ENCODE measurements at places on chromosomes 6 and 20.

DNA sequence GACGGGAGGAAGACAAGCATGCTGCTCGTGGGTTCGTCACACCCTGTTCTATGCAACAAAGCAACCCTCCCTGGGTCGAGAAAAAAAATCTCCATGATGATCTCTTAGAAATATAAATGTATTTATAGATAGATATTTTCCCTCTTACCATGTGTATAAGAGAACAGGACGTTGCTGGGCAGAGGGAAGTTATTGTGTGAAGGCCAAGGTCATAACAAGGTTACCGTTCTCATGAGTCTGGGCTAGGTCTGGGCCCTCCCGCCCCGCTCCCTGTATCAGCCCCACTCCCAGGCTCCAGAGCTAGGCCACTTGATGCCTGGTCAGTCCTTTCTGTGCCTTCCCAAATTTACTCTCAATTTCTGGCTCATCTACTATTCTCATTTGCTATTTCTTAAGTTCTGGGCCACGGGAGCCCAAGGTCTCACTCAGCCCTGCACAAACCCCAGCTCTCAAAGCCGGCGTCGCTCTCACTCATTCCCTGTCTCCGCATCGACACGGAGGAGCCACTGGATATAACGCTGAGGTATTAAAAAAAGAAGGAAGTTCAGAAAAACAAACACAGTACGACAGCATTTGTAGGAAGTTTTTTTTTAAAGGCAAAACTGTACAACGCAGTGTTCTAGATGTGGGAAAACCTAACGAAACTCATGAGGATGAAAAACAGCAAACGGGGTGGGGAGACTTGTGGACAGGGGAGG, 96.8 kb downstream of the PSMG4 start:
- no peak for DNase-seq

DNA sequence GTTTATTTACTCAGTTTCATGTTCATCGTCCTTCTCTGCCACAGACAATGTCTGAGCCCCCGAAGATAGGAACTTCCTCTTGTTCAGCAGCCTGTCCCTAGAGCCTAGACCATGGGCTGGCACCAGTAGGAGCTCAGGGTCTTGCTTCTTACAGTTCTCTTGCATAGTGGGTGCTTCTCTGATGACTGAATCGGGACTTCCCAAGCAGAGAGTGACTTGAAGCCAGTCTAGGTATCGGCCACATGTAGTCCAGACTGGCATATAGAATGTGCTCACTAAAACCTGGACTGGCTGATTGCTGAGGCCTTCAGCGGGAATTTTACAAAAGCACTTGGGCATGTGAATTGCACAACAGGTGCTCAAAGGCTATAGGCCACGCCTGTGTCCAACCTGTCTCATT, 52.0 kb downstream of the PRDM1 start:
- no peak for DNase-seq

GRCh38 chr6:111679126-111679858, 73.6 kb upstream of the TRAF3IP2 start:
- no peak for DNase-seq

GRCh38 chr6:139547122-139547776, 172.8 kb upstream of the CITED2 start:
- no peak for DNase-seq

- no peak for DNase-seq
Measured at GRCh38 chr20:16001286-16001685, 572.0 kb downstream of the KIF16B start.

DNA sequence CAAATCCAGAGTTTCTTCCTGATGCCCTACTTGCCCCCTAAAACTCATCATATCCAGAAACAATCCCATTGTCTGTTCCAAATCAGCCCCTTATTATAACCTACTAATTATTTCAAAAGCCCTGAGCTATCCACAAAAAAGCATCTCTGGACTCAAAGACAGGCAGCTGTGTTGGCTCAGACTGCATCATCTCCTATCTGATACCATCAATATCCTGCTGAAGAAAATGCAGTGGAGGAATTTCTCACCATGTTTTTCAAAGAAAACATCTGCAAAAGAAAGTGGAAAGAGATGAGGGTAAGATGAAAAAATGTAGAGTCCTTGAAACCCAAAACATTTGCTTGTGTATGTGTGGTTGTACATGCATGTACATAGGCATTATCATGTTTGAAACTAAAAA, 153.0 kb upstream of the DEFB112 start:
- DNase-seq: no peak

DNA sequence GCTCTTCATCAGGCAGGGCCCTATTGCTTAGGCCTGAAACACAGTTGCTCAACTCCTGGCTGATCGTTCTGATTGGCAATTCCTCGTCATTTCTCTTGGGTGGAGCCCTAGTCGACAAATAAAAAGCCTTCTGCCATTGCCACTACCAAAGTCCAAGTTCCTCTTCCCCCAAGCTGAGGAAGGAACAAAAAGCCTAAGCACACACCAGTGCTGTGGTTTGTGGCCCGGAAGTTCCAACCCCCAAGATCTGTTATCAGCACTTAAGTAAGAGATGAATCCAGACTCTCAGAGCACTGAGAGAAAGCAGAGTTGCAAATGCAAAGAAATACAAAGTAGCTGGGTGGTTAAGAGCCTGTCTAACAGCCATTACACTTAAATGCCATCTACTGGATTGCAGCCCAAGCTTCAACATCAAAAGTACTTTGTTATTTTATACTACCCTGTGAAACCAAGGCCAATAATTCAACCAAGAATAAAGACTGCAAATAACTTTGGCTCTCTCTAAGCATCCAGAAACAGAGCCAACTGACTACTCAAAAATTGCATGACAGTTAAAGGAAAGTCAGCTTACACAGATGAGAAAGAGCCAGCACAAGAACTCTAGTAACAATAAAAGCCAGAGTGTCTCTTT, 1024.0 kb downstream of the GRIK2 start:
- no peak for DNase-seq

DNA sequence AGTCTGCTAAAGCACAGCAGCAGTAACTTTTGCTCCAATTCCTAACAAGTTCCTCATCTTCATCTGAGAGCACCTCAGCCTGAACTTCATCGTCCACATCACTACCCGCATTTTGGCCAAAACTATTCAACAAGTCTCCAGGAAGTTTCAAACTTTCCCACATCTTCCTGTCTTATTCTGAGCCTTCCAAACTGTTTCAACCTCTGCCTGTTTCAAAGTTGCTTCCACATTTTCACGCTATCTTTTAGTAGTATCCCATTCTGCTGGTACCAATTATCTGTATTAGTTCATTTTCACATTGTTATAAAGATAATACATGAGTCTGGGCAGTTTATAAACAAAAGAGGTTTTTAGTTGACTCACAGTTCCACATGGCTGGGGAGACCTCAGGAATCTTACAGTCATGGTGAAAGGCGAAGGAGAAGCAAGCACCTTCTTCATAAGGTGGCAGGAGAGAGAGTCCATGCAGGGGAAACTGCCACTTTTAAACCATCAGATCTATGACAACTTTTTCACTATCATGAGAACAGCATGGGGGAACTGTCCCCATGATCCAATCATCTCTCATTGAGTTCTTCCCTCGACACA, 99.4 kb upstream of the GRIK2 start:
- no peak for DNase-seq

- DNase-seq: no peak
Measured at GRCh38 chr6:43807228-43808061, 37.4 kb downstream of the VEGFA start.

GRCh38 chr6:156832231-156832647, 55.1 kb downstream of the ARID1B start:
- peak; percentile 46 for DNase-seq

- no peak for DNase-seq
Measured at GRCh38 chr20:60302875-60303274, 344.7 kb downstream of the CDH26 start.

DNA sequence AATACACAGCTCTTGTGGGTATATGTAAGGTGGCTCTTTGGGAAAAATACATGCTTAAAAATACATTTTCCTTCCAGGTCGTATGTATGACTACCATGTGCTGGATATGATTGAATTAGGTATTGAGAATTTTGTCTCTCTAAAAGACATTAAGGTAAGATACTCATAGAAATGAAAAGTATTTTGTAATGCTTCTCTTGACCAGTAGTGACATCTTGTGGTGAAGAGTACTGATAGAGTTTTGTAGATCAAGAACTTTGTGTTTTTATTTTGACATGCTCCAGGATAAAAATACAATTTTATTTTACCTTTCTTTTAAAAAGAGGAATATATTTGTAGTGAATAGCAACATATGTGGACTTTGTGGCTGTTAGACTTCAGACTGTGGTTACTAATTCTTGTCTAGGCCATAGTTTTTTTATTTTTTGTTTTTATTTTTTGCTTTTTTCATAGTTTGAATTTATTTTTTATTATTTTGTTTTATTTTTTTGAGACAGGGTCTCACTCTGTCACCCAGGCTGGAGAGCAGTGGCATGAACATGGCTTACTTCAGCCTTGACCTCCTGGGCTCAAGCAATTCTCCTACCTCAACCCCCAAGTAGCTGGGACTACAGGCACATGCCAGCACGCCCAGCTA, 17.9 kb downstream of the RPF2 start:
- DNase-seq: no peak

DNA sequence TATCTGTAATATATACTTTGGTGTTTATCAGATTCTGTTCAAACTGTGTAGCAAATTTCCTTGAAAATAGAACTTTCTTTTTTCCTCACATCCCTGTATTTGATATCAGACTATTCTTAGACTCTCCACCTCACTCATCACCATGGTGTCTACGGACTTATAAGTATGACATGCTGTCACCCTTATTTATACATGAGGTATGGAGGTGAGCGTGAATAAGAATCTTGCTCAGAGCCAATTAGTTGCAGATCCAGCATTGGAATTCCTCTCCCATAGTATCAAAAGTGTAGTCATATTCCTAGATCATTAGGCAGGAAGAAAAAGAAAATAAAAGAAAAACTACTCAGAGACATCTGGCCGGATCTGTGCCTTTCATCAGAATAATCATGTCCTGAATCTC, 43.0 kb downstream of the TPD52L1 start:
- no peak for DNase-seq

DNA sequence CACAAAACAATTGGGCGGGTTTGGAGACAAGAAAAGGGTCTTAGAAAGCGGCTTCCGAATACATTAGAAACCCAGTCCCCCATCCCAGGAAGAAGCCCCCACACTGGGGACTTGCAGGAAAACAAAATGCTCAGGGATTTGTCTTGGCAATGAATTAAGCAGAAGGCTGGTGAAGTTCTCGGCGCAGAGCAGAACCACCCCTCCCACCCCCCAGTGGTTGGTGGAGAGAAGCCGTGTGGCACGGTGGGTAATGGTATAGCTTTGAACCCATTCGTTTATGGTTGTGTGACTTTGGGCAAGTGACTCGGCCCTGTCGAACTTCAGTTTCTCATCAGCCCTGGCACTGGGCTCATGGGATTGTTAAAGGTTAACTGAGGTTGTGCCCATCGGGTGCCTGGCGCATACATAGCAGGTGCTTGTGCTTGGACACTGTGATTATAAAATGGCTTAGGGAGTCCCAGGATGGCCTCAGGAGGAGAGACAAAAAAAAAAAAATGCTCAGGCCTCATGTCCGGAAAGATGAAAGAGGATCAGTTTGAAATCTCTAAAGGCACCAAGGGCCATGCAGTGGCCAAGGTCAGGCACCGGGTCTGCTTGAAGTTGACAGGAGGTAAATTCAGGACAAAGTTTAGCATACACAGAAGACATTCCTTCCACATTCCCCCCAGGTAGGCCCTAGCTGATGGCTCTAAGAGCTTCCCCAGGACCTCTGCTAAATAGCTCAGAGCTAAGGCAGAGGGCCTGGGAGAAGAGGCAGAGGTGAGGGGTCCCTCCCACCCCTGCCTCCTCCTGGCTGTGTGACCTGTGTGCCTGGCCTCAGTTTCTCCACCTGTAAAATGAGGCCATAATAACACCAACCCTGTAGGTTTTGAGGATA, 120.1 kb upstream of the PTPN1 start:
- DNase-seq: no peak

Data from NCI-H2081 treated with DMSO at 0.1 percent for 48 hours (cell line).